Spinal cord (tissue), 10 donors: ENCODE measurements at places on chromosomes 3 and 15. TPM values are rescaled to one million over a fixed set of nuclear protein-coding genes. Genes with fewer than 3 reads are reported as not detected.

Gene LCTL
- 0.43 TPM for polyA plus RNA-seq

- H3K27me3 ChIP-seq = no peaks in the 10 kb centered on the region
- H3K36me3 ChIP-seq = no peaks in the 10 kb centered on the region
- no peak overlapping the region for H3K27ac ChIP-seq
- H3K4me3 ChIP-seq = no peak overlapping the region
- H3K4me1 ChIP-seq = peaks cover 3% of the 10 kb centered on the region
- DNase-seq = no peak
Measured at GRCh38 chr15:99344639-99345038, 93.4 kb downstream of the LRRC28 start.

Gene SEMA3G
- 18.0 TPM for polyA plus RNA-seq

DNA sequence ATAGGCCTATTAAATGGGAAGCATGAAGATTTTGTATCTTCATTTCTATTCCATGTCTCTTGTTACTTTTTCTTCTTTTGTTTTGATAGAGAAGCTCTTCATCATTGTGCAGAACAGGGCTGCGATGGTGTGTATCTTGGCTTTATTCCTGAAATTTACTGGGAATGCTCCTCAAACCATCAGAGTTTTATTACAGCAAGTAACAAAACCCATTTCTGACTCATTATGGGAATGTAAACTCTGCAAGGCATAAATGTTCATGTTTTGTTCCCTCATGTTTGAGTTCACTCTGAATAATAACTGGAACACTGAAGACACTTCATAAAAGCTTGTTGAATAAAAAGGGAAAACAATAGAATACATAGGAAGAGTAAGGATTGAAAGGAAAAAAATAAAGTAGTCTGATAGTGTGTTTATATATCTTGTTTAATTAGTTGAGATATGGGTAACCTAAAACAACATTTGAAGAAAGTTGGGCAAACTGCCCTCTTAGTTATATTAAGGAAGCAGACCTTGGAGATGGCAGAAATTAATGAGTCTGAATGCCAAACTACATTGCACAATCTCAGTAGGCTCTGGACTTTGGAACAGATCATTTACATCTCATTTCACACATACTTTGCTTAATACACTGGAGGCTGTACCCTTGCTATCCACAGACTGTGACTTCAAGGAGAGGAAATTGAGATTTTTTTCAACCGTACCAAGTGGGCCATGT lies 521.5 kb downstream of the GRM7 start:
- H3K27ac ChIP-seq = no peak overlapping the region
- H3K4me3 ChIP-seq = no peak overlapping the region
- no peaks in the 10 kb centered on the region for H3K4me1 ChIP-seq
- no peaks in the 10 kb centered on the region for H3K27me3 ChIP-seq
- no peak for DNase-seq

Gene CLDN18
- polyA plus RNA-seq = 0.44 TPM

Gene SPPL2A
- polyA plus RNA-seq = 41.5 TPM

GRCh38 chr3:61772456-61772855 lies 211.1 kb downstream of the PTPRG start:
- H3K27me3 ChIP-seq = no peaks in the 10 kb centered on the region
- H3K27ac ChIP-seq = no peak overlapping the region
- no peaks in the 10 kb centered on the region for H3K36me3 ChIP-seq
- H3K4me3 ChIP-seq = no peak overlapping the region
- no peak for DNase-seq
- no peaks in the 10 kb centered on the region for H3K4me1 ChIP-seq

Gene SLC9C1
- polyA plus RNA-seq = 0.40 TPM

GRCh38 chr3:13424141-13424844 lies 4.2 kb upstream of the NUP210 start:
- DNase-seq = no peak
- no peaks in the 10 kb centered on the region for H3K27me3 ChIP-seq
- no peak overlapping the region for H3K27ac ChIP-seq
- H3K4me3 ChIP-seq = no peak overlapping the region
- H3K36me3 ChIP-seq = no peaks in the 10 kb centered on the region

DNA sequence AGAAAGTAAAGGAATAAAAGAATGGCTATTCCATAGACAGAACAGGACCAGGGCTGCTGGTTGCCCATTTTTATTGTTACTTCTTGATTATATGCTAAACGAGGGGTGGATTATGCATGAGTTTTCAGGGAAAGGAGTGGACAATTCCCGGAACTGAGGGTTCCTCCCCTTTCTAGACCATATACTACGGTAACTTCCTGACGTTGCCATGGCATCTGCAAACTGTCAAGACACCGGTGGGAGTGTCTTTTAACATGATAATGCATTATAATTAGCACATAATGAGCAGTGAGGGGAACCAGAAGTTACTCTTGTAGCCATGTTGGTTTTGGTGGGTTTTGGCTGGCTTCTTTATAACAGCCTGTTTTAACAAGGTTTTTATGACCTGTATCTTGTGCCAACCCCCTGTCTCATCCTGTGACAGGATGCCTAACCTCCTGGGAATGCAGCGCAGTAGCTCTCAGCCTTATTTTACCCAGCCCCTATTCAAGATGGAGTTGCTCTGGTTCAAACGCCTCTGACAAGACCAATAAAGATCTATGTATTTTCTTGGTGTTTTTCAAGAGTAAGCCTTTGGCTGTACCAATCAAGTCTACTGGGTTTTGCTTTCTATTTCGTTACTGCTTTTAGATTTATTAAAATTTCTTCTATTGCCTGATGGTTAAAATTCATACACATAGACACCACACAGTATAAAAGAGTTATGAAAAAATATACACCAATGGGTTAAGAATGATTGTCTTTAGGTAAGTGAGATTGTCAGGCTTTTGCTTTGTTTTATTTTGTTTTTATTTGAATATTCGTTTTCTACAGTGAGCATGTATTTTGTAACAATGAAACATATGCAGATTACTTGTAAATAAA lies 37.4 kb upstream of the CTDSPL start:
- DNase-seq = no peak
- no peaks in the 10 kb centered on the region for H3K36me3 ChIP-seq
- H3K4me1 ChIP-seq = no peaks in the 10 kb centered on the region
- H3K27ac ChIP-seq = no peak overlapping the region

Gene STARD9
- 16.6 TPM for polyA plus RNA-seq

GRCh38 chr3:123618768-123619484 lies 34.1 kb upstream of the HACD2 start:
- no peaks in the 10 kb centered on the region for H3K27me3 ChIP-seq
- peaks cover 23% of the 10 kb centered on the region for H3K4me1 ChIP-seq
- DNase-seq = peak; percentile 39
- no peak overlapping the region for H3K27ac ChIP-seq
- H3K4me3 ChIP-seq = no peak overlapping the region
- no peaks in the 10 kb centered on the region for H3K36me3 ChIP-seq
